ENCODE measurements at places on chromosomes 3 and 15.

GRCh38 chr3:62332835-62333244 lies 40.5 kb downstream of the FEZF2 start:
- DNase-seq, result no peak

GRCh38 chr3:183310936-183311335 lies 57.9 kb downstream of the B3GNT5 start:
- no peak for DNase-seq

DNA sequence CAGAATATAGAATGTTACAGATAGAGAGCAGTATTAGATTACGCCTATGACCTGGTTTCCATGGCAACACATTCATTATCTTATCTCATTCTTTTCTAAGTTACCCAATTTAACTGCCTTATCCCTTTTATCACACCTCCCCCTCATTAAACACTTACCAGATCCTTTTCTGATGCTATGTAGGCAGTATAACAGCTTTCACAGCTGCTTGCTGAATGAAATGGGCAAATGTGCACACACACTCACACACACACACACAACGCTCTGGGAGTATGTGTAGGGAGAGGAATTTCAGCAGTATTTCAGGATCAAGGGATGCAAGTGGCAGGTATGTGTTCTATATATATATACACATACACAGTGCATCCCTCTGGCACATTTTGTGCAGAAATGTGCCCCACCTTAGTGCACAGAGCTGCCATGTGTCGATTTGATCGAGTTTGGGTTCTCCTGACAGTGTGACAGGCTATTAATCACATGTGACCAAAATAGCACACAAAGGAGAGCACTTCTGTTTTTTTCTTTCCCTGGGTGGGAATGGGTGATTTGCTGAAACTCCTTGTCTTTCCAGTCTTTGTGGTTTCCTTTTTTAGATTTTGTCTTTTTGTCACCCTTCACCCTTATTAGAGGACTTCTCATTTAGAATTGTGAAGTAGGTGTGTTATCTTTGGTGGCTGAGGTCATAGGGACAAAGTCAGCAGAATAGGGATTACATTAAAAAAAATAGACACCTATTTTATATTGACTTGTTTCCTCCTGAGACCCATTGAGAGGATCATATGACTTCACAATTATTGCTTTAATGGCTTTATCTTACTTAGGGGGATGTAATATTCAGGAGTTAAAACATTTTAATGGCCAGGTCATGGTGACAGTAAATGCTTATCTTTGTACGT lies 553.7 kb downstream of the PDCD6IP start:
- DNase-seq, result no peak

- DNase-seq, result no peak
Observed at GRCh38 chr3:173800154-173800553, 402.6 kb downstream of the NLGN1 start.

DNA sequence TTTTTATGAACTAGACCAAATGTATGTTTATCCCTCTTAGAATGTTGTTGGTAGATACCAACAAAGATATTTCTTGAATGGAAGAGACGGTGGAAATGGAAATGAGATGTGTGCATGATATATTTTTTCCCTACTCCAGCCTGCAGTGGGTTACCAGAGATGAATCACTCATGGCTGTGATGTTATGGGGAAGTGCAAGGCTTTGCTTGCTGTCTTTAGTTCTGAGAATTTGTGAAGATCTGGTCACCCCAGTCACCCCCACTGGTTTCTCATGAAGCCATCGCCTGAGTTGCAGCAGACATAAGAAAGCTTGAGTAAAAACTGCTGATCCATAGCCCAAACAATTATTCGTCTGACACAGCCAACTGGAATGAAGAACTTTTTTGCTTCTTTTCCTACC lies 78.1 kb upstream of the EOMES start:
- no peak for DNase-seq

DNA sequence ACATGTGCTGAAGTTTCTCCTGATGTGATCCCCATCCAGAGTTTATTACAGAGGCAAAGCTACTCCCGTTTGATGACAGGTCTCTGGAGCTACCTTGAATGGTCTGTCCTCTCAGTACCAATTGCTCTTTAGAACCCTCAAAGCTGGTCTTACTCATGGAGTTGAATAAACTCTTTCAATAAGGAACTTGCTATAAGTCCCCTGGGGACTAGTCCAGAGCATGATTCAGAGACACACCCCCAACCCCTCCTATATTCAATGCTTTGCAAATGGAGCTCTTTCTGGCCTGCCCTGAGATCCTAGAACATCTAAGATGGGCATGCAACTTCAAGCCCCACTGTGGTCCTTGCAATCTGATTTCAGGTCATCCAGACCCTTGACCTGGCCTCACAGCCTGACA lies 23.9 kb upstream of the TPM1 start:
- no peak for DNase-seq

DNA sequence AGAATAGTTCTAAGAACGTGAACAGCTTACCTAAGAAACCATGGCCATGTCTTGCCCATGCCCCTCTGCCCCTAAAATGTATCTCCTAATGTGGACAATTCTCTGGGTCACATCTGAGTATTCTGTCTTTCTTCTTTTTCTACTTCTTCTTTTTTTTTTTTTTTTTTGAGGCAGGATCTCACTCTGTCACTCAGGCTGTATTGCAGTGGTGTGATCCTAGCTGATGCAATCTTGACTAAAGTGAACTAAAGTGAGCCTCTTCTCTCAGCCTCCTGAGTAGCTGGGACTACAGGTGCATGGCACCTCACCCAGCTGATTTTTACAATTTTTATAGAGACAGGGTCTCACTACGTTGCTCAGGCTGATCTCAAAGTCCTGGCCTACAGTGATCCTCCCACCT lies 204.8 kb upstream of the ZPLD1 start:
- no peak for DNase-seq

GRCh38 chr3:191358929-191359328 lies 28.6 kb upstream of the UTS2B start:
- DNase-seq, result no peak

GRCh38 chr3:181637456-181637855 lies 74.3 kb upstream of the SOX2 start:
- no peak for DNase-seq

DNA sequence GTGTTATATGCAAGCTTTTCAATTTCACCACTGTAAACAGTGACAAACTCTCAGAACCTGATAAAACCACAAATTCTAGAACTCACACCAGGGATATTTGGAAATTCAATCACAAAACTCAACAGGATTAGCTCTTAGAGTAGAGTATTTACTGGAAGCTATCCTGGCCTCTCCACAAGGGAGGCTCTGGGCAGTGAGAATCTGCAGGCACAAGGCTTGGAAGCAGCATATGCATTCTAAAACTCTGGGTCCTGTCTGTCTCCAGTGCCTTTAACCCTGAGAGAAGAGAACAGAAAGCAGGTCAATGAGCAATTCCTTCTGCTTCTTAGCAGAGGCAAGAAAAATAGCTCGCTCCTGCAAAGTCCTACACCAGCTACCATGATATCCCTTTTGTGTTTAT lies 23.4 kb downstream of the PLSCR4 start:
- no peak for DNase-seq

- no peak for DNase-seq
Observed at GRCh38 chr3:95280711-95281352, 1218.0 kb downstream of the NSUN3 start.

DNA sequence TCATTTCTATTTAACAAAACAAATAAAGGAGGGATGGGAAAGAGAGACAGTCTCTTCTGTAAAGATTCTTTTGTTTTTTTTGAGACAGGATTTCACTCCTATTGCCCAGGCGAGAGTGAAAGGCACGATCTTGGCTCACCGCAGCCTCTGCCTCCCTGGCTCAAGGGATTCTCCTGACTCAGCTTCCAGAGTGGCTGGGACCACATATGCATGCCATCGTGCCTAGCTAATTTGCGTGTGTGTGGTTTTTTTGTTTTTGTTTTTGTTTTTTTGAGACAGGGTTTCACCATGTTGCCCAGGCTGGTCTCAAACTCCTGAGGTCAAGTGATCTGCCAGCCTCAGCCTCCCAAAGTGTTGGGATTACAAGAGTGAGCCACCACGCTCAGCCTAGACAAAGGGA lies 23.3 kb downstream of the STAG1 start:
- DNase-seq, result no peak

GRCh38 chr15:83474578-83474977 lies 27.4 kb downstream of the SH3GL3 start:
- no peak for DNase-seq

GRCh38 chr15:69017978-69018377 lies 3.5 kb downstream of the NOX5 start:
- DNase-seq, result no peak

DNA sequence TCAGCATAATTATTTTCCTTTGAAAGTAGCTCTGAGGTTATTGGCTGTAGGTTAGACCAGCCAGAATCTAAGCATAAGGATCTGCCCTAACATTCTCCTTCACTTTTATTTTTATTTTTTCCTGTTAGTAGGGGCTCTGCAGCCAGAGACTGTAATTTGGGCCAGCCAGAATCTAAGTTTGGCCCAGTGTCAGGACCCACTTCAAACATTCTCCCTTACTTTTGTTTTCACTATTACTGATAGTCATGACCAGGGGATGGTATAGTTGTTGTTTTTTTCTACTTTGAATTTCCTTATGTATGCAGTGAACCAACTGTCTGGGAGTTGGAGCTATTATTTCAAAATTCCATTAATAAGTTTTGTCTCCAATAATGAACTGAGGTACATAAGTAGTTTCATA lies 121.0 kb upstream of the MBNL1 start:
- no peak for DNase-seq

Measured in central memory CD8-positive, alpha-beta T cell (primary cell).